ENCODE measurements at places on chromosomes 11 and 22.

DNA sequence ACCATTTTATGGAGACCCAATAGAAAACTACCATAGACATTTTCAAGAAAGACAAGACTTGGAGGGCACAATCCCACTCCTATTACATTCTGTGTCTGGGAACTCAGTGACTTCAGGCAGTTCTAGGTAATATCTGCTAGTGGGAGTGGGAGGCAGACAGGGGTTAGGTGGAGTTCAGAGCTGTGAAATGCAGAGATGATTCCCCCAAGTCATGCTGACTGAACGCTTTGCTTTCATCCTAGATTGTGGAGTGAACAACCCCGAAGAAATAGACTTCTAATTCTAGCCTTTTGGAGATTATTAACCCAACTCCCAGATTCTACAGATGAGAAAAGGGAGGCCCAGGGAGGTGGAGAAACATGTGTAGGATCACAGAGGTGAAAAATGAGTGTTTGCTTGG lies 437.8 kb upstream of the CADM1 start:
- DNase-seq, result no peak

- no peak for DNase-seq
These were observed 48.8 kb upstream of the OPCML start for GRCh38 chr11:133581091-133581490.

GRCh38 chr22:49370627-49371301 lies 456.9 kb downstream of the BRD1 start:
- DNase-seq, result no peak

DNA sequence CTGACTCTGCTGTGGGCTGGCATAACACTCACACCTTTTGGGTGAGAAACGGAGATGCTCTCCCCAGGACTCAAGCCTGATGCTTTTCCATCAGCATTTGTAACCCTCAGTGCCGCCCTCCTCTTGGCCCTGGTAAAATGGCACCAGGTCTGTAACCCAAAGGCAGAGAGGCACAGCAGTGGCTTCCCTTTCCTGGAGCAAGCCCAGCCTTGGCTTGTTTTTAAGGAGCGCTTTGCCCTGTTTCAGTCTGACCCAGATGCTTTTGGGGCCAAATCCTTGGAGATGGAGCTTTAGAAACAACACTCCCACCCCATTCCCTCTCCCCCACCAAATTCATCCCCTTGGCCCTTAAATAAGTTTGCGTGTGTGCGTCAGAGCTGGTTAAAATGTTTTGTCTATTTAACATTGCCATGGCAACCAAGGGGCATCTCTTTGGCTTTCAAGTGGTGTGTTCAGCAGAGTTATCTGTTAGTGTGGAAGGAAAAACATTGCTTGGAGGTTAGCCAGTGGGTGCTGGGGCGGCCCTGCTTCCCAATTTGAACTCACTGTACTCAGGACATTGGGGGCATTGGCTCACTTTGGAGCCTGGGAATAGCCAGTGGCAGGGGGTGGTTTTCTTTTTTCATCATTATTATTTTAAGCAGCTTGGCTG lies 134.1 kb downstream of the NAV2 start:
- no peak for DNase-seq

- no peak for DNase-seq
These were observed 304.8 kb downstream of the ST3GAL4 start for GRCh38 chr11:126660321-126660720.

GRCh38 chr11:61418136-61418535 lies 11.6 kb downstream of the CPSF7 start:
- peak; percentile 40 for DNase-seq

- DNase-seq, result no peak
These were observed 10.3 kb upstream of the IL2RB start for GRCh38 chr22:37160027-37160426.

DNA sequence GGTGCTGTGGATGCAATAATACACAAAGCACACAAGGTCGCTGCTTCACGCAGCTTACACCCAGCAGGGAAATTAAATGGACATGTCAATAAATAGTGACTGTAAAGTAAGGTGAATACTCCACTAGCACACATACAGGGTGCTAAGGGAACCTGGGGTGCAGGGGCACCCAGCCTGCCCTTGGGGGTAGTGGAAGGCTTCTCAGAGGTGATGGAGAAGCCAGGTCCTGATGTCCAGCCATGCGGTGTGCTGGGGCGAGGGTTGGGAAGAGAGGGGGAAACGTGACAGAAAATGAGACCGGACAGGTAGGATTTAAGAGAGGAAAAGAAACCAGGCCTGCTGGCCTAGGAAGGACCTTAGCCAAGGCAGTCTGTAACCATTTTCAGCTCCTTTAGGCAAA lies 200.5 kb downstream of the GRIK4 start:
- no peak for DNase-seq

- DNase-seq, result no peak
These were observed 31.6 kb downstream of the TBC1D22A start for GRCh38 chr22:46794067-46794466.

- DNase-seq, result no peak
These were observed 3.3 kb downstream of the TECTA start for GRCh38 chr11:121104312-121104762.

GRCh38 chr11:73969991-73970800 lies 12.4 kb downstream of the UCP2 start:
- no peak for DNase-seq

DNA sequence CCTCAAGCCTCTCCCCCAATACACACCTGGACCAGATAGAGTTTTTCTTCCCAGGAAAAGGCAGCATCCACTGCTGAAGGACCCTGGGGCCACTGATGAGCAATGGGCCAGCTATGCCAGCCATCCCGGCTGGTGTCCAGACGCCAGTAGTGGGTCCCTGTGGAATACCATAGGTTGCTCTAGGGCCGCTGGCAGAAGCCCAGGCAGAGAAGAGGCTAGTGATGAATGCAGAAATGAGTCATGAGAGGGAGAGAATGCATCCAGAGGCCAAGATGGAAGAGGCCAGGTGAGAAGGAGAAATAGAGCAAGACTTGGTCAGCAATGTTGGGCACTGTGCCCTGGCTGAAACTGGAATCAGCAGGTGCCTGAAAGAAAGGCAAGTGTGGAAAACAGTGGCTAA lies 8.9 kb downstream of the HPX start:
- no peak for DNase-seq

DNA sequence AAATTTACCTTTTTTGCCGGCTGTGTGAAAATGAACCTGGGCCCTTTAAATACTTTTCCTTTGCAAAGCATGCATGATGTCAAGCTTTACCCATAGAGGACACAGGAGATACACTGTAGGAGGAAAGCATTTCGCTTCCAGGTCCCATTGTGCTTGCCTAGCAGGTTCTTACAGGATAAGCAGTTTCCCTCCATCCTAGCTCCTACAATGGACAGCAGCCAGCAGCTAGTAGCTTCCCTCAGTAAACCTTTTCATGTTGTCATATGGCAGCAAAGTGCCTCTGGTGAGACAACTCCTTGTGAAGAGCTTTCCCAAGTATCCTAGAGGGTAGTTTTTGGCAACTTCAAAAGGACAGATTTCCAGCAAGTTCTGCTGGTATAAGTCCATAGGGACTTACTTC lies 78.4 kb downstream of the RBFOX2 start:
- DNase-seq, result no peak

DNA sequence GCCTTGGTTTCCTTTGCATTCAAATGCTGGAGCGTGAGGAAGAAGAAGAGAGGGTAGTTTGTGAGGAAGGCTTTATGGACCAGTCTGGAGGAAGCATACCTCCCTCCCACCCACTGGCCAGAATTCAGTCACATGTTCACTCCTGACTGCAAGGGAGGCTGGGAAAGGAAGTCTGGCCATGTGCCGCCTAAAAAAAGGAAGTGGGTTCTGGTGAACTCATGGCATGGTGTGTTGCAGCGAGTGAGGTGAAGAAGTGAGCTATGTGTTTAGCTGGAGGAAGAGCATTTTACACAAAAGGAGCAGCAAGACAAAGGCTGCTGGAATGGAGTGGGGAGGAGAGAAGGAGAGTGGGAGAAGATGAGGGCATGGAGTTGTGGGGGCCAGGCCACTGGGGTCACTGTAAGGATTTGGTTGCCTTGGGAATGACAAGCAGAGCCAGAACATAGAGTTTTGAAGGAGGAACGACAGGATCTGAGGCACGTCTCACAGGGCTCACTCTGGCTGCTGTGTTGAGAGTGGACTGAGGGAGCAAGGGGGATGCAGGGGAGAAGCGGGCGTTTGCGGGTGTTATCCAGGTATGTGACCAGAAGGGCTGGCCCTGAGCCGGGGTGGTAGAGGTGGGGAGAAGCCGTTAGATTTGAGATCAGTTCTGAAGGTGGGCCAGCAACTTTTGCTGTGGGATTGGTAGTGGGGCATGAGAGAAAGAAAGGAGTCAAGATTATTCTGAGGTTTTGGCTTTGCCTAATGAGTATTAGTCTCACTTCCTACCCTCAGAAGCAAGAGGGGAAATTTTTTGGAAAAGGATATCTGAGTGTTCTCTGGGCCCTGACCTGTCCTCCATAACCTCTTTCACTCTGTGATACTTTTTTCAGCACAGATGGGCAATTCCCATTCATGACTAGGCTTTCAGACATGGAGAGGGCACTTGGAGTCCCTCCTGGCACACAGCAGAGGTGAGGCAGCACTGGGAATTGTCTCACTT lies 26.4 kb downstream of the BMAL1 start:
- DNase-seq, result peak; percentile 73

DNA sequence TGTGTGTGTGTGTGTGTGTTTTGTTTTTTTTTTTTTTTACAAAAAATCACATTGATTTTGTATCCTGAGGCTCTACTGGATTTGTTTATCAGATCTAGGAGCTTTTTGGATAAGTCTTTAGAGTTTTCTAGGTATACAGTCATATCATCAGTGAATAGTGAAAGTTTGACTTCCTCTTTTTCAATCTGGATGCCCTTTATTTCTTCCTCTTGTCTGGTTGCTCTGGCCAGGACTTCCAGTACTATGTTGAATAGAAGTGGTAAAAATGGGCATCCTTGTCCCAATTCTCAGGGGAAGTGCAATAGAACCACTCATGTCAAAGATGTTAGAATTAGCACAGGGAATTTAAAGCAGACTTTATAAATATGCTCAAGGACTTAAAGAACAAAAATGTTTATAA lies 32.6 kb upstream of the PRDM11 start:
- peak; percentile 41 for DNase-seq

DNA sequence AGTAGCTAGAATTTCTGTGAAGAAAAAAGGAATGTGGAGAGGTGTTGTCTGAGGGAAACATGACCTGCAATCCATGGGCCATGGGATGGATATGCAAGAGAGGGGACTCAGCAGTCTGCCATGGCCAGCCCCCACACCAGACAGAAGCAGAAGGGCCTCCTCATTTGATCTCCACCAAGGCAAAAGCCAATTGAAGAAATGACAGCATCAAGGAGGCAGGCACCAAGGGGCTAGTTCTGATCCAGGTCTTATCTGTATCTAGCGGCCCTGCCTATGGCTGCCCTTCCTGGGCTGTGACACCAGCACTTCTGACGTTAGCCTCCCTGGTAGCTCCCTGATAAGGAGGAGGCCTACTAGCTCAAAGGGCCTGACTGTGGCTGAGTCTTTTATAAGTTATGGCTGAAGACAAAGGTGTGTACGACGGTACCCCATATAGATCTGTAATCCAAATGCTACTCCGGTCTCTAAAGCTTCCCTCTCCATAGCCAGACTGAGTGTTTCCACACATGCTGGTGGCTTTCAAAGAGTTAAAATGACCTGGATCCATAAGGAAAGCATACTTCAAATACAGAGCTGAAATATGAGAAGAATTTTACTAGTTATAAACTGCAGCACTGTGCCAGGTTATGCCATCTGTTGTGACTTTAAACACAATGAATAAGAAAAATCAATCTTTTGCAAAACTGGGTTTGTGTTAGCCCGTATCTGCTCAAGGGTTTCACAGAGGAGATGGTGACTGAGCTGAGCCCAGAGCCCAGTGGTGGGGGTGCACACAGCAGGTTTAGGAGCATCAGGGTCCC lies 34.4 kb downstream of the HIRA start:
- DNase-seq, result no peak

DNA sequence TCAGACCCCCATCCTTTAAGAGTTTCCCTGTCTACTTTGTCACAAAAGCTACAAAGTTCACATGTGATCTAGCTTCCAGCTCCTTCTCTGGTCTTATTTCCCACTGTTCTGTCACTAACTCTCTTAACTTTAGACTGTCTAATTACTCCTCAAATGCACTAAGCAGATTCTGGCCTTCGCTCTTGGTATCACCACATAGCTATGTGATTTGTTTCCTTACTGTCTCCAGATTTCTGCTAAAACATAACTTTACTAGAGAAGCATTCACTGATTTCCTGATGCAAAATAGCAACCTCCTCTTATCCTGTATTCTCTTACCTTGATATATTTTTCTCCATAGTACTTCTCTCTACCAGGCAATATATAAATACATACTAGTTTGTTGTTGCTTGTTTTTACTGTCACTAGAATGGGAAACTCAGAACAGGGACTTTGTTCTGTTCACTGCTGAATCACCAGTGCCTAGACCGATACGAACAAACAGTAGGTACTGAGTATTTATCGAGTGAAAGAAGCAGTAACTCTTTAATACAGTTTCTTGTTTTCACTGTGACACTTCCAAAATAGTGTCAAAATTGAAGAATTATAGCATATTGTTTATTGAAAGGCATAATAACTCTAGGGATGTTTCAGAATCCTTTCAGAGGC lies 205.6 kb downstream of the DDX10 start:
- DNase-seq, result no peak

DNA sequence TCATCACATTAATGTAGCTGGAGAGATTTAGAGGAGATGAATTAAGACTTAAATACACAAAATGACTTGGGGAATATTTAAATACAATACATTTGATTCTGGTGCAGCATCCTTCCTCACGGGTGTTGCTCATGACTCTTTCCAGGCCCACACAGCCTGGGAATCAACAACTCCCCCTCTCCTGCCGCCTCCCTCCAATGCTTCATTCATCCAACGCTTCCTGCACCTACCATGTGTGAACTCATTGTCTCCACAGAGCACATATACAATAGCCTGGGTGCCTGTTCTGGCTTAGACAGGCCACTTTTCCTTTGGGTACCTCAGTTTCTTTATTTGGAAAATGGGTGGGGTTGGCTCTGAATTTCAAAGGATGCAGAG lies 476.9 kb upstream of the CADM1 start:
- DNase-seq, result no peak

GRCh38 chr11:75633409-75634066 lies 35.3 kb downstream of the MAP6 start:
- DNase-seq, result no peak

DNA sequence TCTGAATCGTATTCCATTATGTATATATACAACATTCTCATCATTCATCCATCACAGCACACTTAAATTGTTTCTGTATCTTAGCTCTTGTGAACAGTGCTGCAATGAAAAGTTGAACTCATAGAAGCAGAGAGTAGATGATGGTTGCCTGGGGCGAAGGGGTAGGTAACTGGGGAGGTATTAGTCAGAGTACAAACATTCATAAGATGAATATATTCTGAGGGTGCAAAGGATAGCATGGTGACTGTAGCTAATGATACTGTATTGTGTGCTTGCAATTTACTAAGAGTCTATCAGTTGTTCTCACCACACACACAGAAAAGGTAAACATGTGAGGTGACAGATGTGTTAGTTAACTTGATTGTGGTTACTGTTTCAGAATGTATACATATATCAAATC lies 12.6 kb upstream of the RFPL2 start:
- no peak for DNase-seq

GRCh38 chr11:109547356-109548027 lies 125.5 kb downstream of the C11orf87 start:
- DNase-seq, result no peak

All from suppressor macrophage treated with lipopolysaccharide for 1 hour (primary cell).